ENCODE measurements at places on chromosomes 1 and 21. TPM values are rescaled to one million over a fixed set of nuclear protein-coding genes. Genes with fewer than 3 reads are reported as not detected.

Gene KCTD3
- 26.9 TPM for total RNA-seq

Gene OR2AK2
- total RNA-seq: not detected

Gene CRYBG2
- 6.9 TPM for total RNA-seq

Gene PDE9A
- 15.3 TPM for total RNA-seq

Gene CCDC185
- not detected for total RNA-seq

- DNase-seq: peak; percentile 72
These were observed 44.0 kb downstream of the EIF2D start for GRCh38 chr1:206568256-206568655.

- DNase-seq: no peak
These were observed 586 bp downstream of the CHI3L2 start for GRCh38 chr1:111227851-111228747.

GRCh38 chr21:16243396-16243795 is 513.6 kb downstream of the USP25 start:
- no peak for DNase-seq

- no peak for DNase-seq
These were observed 43.3 kb downstream of the PAX7 start for GRCh38 chr1:18673976-18674375.

DNA sequence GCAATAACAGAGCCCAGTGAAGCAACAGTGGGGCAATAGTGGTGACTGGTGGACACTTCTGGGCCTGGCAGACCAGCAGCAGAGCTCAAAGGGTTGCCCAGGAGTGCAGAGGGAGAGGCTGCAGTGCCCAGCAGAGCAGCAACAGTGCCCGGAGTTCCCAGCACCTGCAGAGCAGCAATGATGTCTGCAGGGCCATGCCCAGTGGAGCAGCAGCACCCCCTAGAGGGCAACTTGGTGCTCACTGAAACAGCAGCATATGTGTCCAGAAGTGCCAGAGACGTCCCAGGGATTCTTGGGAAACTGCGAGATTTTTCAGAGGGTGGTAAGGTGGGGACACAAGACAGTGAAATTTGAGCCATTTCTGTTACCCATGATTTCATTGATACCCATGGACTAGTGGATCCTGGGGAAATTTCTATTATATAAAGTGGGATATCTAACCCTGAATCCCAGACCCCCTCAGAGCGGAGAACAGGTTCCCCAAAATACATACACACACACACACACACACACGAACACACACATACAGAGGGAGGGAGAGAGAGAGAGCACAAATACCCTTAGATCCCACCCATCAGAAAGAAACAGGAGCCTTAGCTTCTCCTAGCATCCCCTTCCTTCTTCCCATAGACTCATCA is 156.9 kb upstream of the GJB5 start:
- peak; percentile 88 for DNase-seq

GRCh38 chr1:170727963-170728362 is 64.0 kb downstream of the PRRX1 start:
- no peak for DNase-seq

GRCh38 chr1:48070396-48070750 is 73.2 kb upstream of the TRABD2B start:
- DNase-seq: no peak

DNA sequence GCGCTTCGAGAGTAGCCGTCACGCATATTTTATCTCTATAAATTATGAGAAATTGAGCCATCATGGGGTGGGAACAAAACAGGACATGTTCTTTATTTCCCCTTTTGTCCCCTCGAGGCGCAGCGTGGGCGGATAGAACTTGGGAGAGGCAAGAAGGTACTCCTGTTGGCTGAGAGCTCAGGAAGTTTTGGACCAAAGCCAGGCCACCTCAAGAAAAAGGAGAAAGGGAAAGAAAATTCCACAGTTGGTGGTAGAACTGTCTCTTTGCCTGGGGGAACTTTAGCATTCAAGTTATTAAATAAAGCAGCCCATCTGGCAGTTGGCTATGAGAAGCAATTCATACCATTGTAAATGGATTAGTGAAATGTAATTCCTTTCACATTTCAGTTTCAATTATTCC is 76.4 kb upstream of the DSCAM start:
- no peak for DNase-seq

All from upper lobe of right lung (tissue), 1 donor.